ENCODE measurements at places on chromosomes 1 and 21.
A peak's percentile ranks its signal among the peaks of the same experiment; 100 is the strongest.

- DNase-seq, result no peak
Observed at GRCh38 chr1:27773826-27774445, 917 bp downstream of the STX12 start.

DNA sequence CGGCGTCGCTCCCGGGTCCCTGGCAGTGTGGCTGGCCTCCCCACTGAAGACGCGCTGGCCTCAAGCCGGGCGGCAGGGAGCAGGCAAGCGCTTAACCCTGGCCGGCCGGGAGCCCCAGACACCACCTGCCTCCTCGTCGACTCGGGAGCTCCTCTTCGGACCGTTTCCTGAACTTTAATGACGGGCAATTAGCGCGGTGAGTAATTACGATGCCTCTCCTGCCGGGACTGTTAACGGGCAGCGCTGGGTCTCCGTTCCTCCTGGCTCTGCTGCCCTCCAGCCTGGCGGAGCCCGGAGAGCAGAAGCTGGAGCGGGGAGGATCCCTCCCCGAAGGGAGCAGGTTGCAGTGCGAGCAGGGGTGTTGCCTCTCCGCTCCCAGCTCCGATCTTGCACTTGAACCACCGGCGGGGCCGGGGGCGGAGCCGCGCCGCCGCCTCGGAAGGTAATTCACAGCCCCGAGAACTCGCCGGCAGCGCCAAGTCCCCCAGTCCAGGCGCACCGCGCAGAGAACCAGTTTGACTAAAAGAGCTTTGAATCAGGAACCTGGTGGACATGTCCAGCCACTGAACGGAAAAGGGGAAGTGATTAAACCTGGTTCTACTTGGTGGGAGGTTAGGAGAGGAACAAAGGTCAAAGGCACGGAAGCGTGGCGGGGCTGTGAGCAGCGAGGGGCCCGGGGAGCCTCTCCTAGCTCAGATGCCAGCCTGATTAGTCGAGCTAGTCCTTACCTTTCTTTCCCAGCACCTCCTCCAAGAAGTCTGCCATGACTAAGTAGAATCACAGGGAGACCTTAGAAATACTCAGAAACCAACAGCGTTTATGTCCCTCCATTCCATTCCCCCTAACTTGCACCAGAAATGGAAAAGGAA lies 18.3 kb upstream of the PLEKHA6 start:
- no peak for DNase-seq

- no peak for DNase-seq
Observed at GRCh38 chr1:74357150-74357549, 122.0 kb downstream of the TNNI3K start.

GRCh38 chr1:153490272-153491051 lies 30.0 kb upstream of the S100A7 start:
- peak; percentile 59 for DNase-seq
